ENCODE measurements at places on chromosomes 4 and X.

DNA sequence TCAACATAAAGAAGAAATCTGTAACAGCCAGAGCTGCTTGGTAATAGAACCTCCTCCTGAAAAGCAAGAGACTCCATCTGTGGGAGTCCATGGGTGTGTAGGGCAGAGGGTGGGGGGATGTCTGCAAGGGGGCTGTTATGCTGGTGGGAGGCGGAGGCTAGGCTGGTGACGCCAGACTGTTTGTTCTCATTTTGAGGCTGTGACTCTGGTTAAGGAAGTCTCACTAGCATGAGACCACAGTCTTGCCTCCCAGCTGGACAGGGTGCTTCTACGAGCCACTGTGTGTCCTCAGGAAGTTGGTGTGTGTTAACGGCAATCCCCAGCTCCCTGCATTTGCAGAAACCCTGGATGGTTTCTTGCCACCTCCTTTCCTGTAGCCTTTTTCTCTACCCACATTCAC lies 79.8 kb downstream of the NSUN7 start:
- DNase-seq = no peak

- DNase-seq = no peak
Measured at GRCh38 chr4:20176881-20177280, 74.8 kb upstream of the SLIT2 start.

GRCh38 chr4:102116121-102116520 lies 229.2 kb downstream of the SLC39A8 start:
- no peak for DNase-seq

GRCh38 chr4:140703463-140703862 lies 52.7 kb downstream of the TBC1D9 start:
- DNase-seq = no peak

DNA sequence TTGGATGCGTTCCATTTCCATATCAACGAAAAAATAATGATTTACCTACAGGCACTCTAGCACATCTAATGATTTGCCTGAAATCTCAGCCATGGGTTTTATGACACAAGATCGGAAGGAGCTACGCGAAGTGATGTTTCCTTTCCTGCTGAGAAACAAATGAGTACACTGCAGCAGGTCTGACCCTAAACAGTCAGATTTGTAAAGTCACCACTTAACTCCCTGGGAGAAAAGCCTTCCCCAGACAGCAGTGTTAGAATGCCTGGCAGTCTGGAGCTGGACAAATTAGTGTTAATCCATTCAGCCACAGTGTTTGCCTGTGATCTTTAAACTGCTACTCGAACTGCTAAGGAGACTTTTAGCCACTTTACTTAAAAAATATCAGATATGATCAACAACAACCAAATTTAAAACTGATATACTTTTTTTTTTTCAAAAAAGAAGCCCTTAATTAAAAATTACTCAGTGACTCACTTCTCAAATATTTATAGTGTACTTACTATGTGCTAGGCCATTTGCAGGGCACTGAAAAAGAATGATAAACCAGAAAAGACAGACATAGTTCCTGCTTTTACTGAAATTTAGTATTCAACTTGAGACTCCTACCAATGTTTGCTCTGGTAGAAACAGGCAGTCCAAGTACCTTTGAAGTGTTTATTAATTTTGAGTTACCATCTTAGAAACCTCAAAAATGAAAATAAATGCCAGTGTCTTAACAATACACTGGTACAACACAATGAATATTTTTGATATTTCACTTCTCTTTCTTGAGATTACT lies 104.5 kb downstream of the SHISA3 start:
- DNase-seq = no peak

GRCh38 chr4:168506014-168506413 lies 9.2 kb downstream of the PALLD start:
- DNase-seq = no peak

Data from stimulated activated CD8-positive, alpha-beta memory T cell treated with anti-CD3 and anti-CD28 coated beads, Interleukin-7, amount 100 ng/mL, for 24 hours (primary cell).